Activated CD4-positive, CD25-positive, alpha-beta regulatory T cell (primary cell): ENCODE measurements at places on chromosomes 3 and 15.

DNA sequence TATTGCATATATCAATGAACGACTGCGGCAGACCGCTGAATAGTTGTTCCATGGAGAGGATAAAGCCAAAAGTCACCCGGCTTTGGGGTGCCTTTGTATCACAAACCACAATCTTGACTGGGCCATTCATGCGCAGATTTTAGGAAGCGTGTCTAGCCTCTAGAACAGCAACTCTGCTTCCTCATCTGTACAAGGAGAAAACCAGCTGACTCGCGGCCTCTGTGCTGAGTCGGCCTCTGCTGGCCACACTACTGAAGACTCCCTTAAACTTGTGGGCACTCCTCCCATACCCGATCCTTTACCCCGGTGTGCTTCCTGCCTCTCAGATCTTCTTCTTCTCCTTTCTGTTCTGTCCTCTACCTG lies 872 bp downstream of the DLEC1 start:
- DNase-seq, result no peak

DNA sequence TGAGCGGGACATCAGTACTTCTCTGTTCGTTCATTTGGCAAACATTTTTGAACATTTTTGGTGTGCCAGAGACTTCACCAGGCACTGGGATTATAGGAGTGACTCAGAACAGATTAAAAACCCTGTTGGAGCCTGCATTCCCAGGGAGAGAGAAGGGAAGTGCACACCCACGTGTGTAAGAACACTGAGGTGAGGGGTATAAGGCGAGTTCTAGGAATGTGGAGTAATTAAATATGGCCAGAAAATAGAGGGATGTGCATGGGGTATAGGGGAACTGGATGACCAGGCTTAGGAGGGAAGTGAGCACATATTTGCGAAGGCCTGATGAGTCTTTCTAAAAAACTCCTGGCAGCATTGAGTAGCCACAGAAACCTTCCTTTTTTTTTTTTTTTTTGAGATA lies 401.2 kb upstream of the C2CD4B start:
- no peak for DNase-seq

- no peak for DNase-seq
Observed at GRCh38 chr3:59262076-59262498, 212.3 kb upstream of the CFAP20DC start.

DNA sequence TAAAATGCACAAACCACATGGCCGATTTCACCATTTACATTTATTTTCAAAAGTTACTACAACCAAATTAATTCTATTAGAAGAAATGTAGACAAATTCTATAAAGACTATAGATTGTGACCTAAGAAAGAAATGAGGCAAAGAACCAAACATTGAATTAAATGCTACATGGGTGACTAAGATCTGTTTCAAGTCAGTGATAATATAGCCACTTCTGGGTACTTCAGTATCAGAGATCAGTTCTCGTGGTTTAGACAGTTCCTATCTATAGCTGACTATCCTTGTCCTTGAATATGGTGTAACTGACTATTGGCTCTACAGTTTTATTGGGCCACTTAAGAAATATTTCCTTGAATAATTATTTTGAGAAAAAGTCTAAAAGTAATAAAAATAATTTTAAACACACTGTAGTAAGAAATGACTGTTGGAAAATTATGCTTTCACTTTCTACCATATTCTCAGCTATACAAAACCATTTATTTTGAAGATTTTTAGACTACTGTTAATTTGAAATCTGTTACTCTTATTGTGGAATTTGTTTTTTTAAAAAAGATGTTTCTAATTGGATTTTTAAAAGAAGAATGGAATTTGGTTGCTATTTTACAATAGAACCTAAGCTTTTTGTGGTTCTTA lies 14.1 kb downstream of the KCNMB3 start:
- DNase-seq, result no peak

GRCh38 chr3:119085070-119085439 lies 50.4 kb upstream of the IGSF11 start:
- DNase-seq, result no peak

DNA sequence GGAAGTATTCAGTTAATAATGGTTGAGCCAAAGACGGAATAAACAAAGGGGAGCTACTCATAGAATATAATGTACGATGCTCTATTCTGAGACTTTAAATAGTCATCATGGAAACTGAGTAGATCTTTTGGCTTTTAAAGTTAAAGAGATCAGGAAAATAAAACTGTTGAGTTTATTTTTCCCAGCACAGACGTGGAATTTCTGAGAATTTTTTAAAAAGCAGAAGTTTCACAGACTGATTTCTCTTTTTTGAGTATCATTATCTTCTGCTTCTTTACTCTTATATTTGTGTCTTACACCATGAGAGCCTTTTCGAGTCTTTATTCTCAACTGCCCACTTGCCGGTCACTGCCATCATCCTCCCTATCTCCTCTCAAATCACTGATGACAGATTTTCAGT lies 13.2 kb downstream of the P2RY14 start:
- no peak for DNase-seq

DNA sequence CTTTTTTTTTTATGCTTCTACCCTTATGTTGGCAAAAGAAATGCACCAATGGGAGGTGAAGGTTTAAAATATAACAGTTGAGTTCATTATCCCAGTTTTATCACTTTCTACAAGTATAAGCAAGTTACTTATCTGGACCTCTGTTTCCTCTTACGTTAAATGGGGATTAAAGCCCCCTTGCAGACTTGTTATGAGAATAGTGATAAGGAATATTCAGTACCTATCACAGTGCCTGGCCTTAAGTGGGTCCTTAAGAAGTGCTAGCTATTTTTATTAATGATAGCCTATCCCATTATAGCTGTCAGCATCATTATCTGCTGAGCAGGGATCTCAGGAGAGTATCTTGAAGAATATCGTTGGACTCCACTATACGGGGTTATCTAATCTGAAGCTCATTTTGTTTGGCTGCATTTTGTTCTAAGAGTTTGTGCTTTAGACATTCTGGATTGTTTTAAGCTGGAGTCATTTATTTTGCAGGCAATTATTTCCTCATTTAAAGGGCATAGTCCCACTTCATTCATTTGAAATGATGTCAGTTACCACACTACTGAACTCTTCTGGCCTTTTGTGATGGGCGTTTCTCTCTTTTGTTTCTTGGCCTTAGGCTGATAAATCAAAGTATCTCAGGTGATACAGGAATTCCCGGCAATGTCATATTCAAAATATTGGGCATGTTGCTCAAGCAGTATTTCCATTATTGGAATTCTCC lies 28.8 kb downstream of the RAB8B start:
- no peak for DNase-seq

DNA sequence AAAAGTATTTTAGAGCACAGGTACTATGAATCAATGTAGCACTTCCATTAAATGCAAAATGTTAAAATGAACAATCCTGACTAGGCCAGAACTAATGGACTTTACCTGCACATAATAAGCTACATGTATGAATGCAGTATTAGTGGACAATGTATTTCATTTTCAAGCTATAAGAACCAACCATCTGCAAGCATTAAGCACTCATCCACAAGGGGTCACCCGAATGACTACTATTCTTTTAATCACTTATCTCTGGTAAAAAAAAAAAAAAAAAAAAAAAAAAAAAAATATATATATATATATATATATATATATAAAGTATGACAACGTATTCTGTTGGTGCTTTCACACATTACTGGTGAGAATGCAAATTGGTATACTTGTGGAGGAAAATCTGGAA lies 7.2 kb downstream of the HERC1 start:
- no peak for DNase-seq

DNA sequence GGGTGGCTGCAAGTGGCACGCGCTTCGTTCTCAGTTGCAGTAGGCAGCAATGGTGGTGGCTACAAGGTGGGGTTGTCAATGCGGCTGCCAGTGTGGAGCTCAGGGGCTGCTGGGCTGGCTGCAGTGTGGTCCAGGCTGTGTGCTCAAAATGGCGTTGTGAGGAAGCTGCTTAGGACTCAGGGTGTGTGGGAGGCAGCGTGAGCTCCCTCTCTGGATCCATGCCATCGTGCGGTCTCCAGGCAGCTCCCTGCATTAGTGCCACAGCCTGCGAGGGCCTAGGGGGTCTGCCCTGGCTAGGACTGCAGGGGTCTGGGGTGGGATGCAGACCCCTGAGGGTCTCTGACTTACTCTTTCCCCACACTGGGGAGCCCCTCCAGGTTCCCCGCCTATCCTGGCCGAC lies 397.2 kb downstream of the OCA2 start:
- no peak for DNase-seq

- DNase-seq, result no peak
Observed at GRCh38 chr3:97901313-97902248, 70.7 kb downstream of the RIOX2 start.

GRCh38 chr3:71515636-71516365 lies 67.7 kb downstream of the FOXP1 start:
- DNase-seq, result no peak

DNA sequence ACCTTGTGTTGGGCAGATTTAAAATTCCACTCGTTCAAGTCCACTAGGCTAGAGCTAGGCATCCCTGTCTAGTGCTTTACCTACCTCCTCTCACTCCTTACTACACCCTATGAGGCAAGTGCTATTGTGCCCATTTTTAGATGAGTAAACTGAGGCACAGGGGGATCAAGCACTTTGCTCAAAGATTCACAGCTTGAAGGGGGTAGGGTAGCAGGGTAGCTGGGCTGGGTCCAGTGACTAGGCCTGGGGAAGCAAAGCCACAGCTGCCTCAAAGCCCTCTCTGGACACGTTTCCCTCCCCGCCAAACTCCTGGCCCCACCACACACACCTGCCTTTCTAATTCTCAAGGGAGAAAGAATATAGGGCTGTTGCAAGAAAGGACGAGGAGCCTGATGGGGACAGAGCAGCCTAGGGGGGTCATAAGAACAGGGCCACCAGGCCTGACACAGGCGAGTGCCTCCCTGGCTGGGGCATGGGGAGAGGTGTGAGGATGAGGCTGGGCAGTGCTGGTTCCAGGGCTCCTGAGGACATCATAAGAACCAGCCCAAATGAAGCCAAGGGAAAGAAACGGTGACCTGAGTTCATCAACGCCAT lies 34.8 kb upstream of the SFMBT1 start:
- DNase-seq, result no peak

DNA sequence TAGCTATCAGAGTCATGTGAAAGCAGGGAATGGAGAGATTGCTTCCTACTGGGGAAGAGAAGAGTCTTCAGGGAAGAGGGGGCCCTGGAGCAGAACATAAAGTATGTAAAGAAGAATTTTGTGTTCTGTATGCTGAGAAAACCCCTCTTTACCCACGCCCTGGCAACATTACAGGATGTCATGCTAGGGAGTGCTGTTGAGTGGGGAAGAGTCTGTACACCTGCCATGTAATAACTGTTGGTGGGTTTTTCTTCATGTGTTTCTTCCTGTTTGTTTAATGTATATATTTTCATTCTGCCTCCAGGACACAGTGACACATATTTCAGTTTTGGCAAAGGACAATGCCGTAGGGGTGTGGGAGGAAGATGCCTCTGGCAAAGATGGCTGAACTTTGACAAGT lies 122.8 kb upstream of the LPP start:
- DNase-seq, result no peak

- DNase-seq, result no peak
Observed at GRCh38 chr15:75352186-75353080, 5.6 kb downstream of the NEIL1 start.

DNA sequence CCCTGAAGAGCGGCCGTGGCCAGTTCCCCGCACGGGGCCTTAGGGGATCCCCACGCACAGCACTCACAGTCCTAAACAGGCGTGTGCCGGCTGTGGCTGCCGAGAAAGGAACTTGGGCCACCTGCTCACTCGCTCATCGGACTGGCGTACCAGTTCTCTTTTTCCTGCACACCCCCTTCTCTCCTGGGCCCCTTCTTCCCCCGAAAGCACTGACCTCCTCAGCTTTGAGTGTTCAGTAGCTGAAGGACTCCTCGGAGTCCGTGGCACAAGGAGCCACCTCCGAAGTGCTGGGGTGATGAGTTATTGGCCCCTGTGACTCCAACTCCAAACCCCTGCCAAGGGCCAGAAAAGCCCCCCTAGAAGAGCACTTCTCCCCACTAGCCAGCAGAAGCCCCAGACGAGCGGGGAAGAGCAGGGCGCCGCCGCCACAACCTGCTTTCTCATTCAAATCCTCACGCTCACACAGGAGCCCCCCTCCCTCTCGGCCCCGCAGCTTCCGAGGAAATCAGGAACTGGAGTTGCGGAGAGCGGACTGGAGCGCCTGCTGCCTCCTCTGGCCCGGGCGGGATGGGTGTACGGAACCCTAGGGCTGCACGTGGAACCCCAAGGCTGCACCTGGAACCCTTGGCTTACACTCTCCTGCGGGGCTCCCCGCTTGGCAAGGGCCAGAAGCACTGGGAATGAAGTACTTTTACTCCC lies at the start of gene PLCH1:
Gene PLCH1 (minus strand): TSS at position 446 of the 699 bp plus-strand sequence. CDS start 40,847 bp downstream, outside the sequence.
- DNase-seq, result no peak

DNA sequence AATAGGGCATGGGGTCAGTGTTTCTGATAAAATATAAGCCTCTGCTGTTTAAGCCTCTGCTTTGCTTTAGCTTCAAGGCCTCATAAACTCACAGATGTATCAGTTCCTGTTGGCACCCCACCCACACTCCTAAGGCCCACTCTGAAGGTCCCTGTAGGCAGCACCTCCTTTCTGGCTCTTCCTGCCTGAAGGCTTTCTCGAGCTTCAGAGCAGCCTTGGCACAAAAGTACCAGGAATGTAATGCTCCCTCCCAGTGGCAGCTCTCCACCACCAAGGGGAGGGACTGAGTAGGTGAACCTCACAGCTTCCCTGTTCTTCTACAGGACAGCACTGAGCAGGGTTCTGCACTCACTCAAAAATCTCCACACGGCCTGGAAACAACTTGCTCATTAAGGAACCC lies 102.2 kb downstream of the ABHD5 start:
- DNase-seq, result no peak

DNA sequence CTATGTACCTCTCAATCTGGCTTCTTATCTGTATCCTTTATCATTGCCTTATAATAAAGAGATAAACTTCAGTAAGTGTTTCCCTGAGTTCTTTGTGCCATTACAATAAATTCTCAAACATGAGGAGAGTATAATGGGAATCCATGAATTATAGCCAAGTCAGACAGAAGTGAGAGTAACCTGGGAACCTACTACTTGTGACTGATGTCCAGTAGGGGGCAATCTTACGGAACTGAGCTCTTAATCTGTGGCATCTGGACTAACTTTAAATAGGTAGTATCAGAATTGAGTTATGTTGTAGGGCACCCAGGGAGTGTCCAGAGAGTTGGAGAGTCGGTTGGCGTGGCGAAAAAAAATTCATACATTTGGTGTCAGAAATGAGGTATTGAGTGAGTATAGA lies 542.6 kb downstream of the ZBBX start:
- no peak for DNase-seq

DNA sequence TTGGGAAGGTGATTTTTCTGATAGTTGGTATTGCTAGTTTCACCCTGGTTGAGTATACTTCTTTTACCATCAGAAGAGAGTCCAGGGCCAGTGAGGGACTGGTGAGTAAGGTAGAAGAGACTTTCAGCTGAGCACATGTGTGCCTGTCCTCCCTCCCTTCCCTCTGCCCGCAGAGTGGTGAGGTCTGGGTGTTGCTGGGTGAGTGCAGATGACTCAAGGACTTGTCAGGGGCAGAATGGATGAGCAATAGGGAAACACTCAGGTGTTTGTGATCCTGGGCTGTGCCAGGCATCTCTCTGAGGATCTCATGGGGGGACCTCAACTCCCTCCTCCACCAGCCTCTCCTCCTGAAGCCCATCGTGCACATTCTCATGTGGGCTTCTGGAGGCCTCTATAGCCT lies 76.0 kb upstream of the GSK3B start:
- no peak for DNase-seq

GRCh38 chr3:78004571-78004970 lies 964.7 kb downstream of the ROBO2 start:
- no peak for DNase-seq
